MM.1S (cell line): ENCODE measurements at places on chromosomes 6 and 20.

DNA sequence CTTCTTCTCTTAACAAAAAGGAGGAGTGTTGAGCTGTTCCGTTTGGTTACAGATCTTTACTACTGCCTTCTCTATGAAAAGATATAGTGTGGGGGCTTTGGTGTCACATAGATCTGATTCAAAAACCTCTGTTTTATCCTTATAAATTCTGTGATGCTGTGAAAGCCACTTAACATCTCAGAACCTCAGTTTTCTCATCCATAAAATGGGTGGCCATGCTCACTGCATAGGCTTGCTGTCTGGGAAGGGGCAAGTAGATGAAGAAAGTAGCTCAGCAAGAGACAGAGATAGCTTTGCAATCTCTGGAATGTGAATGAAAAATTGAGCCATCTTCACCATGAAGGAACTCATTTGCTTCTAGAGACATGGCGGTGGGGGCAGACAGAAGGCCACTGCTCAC is 31.6 kb upstream of the RNF24 start:
- no peak for DNase-seq
- H3K4me1 ChIP-seq: no peaks in the 10 kb centered on the region
- H3K4me3 ChIP-seq: no peak overlapping the region
- no peaks in the 10 kb centered on the region for H3K27me3 ChIP-seq
- no peak overlapping the region for H3K27ac ChIP-seq
- no peaks in the 10 kb centered on the region for H3K36me3 ChIP-seq

GRCh38 chr20:37490663-37491350 is 30.2 kb upstream of the NNAT start:
- peaks cover 18% of the 10 kb centered on the region for H3K27me3 ChIP-seq
- no peak overlapping the region for H3K27ac ChIP-seq
- no peaks in the 10 kb centered on the region for H3K36me3 ChIP-seq
- H3K4me1 ChIP-seq: peaks cover 13% of the 10 kb centered on the region
- no peak overlapping the region for H3K4me3 ChIP-seq

GRCh38 chr6:134217105-134217797 is 100.7 kb downstream of the SGK1 start:
- H3K27me3 ChIP-seq: no peaks in the 10 kb centered on the region
- no peaks in the 10 kb centered on the region for H3K36me3 ChIP-seq
- H3K27ac ChIP-seq: no peak overlapping the region
- H3K4me1 ChIP-seq: peaks cover 11% of the 10 kb centered on the region

DNA sequence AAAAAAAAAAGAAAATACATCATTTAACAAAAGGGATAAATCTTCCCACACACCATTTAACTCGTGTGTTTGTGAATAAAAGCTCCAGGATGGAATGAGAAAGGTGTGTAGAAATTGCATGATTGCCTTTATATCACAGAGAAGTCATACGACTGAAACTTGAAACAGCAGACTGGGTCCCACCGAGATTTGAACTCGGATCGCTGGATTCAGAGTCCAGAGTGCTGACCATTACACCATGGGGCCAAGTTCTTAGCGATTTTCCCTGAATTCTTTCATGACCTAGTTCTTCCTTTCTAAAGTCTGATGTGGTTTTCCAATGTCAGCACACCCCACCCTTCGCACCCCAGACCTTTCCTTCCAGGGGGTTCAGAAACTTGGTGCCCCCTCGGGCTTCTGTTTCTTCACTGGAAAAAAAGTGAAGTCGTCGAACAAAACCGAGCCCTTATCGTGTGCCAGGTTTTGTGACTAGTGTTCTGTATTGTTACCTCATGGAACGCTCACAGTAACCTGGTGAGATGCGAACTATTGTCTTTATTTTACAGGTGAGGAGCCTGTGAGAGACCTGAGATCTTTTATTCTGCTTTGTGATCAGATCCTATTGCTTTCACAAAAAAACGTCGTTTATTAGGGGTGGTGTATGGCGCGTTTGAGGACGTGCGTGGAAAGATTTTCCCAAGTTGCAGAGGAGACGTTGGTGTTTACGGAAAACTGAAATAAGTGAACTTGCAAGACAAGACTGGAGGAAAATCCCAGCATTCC is 120.8 kb downstream of the OR2B2 start:
- no peak for DNase-seq
- peak overlapping the region; percentile 72 for H3K4me3 ChIP-seq
- H3K4me1 ChIP-seq: peaks cover 26% of the 10 kb centered on the region
- no peaks in the 10 kb centered on the region for H3K27me3 ChIP-seq
- no peaks in the 10 kb centered on the region for H3K36me3 ChIP-seq

- no peak overlapping the region for H3K4me3 ChIP-seq
- H3K36me3 ChIP-seq: no peaks in the 10 kb centered on the region
- no peak for DNase-seq
- H3K4me1 ChIP-seq: no peaks in the 10 kb centered on the region
These were observed 38.3 kb downstream of the METTL24 start for GRCh38 chr6:110319843-110320242.

DNA sequence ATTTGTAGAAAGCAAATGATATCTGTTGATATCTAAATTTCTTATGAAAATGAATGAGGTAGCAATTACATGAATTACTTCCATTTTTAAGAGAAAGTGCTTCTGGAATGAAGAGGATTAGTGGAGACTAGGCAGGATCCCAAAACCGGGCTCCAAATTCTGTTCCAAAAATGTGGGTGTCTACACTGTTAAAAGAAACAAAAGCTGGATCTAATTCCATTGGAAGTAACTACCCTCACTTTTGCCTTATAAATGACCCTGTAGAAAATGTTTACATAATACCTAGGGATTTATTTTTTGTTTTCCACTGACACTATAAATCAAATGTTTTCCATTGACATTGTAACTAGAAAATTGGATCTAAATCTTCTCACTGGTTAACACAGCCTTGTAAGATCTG is 454.9 kb upstream of the JARID2 start:
- no peaks in the 10 kb centered on the region for H3K27me3 ChIP-seq
- no peaks in the 10 kb centered on the region for H3K36me3 ChIP-seq
- DNase-seq: no peak
- H3K4me3 ChIP-seq: no peak overlapping the region

GRCh38 chr20:32975698-32976674 is 28.2 kb downstream of the SUN5 start:
- no peak overlapping the region for H3K27ac ChIP-seq
- no peaks in the 10 kb centered on the region for H3K36me3 ChIP-seq
- H3K27me3 ChIP-seq: peaks cover 5% of the 10 kb centered on the region; the same call in 1 of the 2 replicates
- DNase-seq: no peak
